Activated naive CD4-positive, alpha-beta T cell (primary cell): ENCODE measurements at places on chromosomes 1 and 21.

GRCh38 chr1:214008791-214009422 is 21.1 kb downstream of the PROX1 start:
- no peak for DNase-seq

- peak; percentile 64 for DNase-seq
Observed at GRCh38 chr1:42931911-42932422, 26.7 kb downstream of the SLC2A1 start.

GRCh38 chr1:235011064-235011598 is 117.5 kb downstream of the TOMM20 start:
- no peak for DNase-seq

DNA sequence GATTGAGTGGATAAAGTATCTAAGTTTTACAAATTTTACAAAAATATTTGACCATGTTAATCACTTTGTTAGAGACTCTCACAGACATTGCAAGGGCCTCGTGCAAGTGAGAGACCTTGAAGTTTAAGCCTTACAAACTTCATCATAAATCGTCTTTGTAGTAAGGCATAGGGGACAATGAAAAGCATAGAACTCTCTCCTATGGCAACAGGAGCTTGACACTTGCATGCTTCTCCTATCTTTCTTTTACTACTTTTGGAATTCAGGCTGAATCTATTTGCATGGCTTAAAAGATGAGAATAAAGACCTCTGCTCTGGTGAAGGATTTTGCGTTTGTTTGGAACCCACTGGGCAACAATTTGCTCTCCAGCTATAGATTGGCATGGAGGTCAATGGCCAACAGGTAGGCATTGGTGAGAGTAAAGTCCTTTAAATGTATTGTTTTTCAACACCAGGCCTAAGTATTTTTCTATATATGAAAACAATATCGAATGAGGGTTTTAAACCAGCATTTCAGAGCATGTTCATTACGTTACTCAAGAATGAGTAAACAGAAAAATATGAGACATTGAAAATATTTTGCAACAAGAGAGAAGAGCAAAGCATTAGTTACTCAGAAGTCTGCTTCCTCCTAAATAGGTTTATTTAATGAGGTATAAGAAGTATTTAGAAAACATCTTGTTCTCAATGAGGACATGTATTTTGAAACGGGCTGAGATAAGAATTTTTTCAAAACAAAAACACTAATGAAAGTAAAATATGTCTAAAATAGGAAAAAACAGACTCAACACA is 192.2 kb downstream of the TGFB2 start:
- DNase-seq = no peak

- DNase-seq = peak; percentile 2
Observed at GRCh38 chr1:231315887-231316286, 21.8 kb downstream of the EXOC8 start.

DNA sequence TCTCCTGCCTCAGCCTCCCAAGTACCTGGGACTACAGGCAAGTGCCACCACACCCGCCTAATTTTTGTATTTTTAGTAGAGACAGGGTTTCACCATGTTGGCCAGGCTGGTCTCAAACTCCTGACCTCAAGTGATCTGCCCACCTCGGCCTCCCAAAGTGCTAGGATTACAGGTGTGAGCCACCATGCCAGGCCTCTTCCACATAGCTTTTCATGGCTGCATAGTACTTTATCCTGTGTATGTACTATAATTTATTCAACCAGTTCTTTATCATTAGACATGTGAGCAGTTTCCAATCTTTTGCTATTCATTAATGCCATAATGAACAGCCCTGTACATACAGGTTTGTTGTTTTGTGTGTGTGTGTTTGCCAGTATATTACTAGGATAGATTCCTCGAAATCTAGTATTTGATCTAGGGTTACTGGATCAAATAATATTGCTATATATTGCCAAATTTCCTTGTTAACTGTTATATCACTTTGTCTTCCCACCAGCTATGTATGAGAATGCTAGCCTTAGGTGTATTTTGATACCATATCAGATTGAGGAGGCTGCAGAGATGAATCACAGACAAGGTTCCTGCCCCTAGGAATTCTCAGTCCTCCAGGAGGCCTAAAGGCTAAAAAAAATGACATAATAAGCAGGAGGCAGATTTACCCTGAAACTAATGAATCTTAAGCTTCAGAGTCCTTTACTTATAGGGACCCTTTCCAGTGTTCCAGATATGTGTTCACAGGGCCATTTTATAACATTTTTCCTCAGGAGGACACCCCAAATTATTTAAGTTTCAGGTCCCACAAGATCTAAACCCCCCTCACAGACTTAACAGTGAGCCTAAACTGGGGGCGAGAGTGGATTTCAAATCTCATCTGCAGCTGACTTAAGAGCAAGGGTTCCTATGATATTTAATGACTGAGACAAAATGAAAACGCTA is 2.1 kb upstream of the PDIK1L start:
- no peak for DNase-seq

DNA sequence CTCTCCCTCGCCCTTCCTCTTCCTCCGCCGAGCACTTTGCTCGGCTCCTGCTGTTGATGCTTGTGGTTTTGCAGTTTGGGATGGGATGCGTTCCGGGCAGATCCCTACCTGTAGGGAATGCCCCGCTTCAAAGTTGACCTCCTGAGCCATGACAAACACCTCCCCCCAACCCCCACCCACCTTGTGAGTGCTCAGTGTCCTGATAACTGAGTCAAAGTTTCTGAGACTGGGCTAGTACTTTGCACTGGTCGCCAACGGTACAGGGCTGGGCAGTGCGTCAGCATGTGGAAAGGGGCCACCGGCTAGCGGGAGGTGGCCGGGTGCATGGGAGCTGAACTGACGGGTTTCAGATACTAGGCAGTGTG is 771 bp downstream of the RABGAP1L start:
- DNase-seq = no peak

GRCh38 chr1:24120965-24121364 is 9.0 kb upstream of the MYOM3 start:
- DNase-seq = no peak

DNA sequence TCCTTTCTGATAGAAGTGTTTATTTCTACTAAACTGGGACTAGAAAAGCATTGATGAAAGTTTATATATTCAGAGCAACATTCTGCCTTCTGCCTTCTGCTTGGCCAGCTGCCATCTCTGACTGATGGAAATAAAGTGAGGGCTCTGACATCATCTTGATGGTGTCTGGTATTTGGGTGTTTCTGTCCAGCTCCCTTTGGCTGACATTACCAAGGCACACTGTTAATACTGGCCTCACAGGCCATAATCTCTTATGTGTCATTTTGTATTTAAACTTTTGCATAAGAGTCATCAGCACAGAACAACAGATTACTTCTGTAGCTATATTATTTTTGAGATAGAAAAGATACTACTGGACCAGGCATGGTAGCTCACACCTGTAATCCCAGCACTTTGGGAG is 216.9 kb downstream of the RYR2 start:
- DNase-seq = no peak
